ENCODE measurements at places on chromosomes 2 and 18.

- no peak for DNase-seq
These were observed 243.6 kb downstream of the AGAP1 start for GRCh38 chr2:235737396-235737795.

GRCh38 chr2:231099918-231100317 lies 24.9 kb downstream of the HTR2B start:
- DNase-seq = no peak

GRCh38 chr2:146363731-146364130 lies 1481.1 kb upstream of the ACVR2A start:
- no peak for DNase-seq

DNA sequence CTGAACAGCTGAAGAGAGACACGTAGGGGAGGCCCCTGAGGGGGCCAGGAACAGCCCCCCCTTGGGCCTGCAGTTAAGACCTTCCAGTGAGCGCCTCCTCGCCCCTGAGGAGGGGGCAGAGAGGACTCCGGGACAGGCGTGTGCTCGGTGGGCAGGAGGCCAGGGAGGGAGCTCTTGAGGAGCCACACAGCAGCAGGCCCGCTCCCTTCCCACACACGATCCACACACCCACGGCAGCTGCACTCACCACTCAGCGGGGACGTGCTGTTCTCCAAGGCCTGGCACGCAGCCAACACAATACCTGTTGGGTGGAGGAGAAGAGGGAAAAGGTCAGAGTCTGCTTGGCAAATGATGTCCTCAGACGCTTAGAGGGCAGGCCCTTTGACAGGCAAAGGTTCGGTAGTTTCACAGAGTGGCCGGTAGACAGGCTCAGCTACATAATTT lies 39.0 kb downstream of the TGFA start:
- DNase-seq = no peak

GRCh38 chr18:25736516-25736915 lies 353.9 kb downstream of the SS18 start:
- DNase-seq = no peak

- no peak for DNase-seq
These were observed 57.1 kb upstream of the KLHL29 start for GRCh38 chr2:23327887-23328286.
